ENCODE measurements at places on chromosomes 16 and 17.

- no peak for DNase-seq
These were observed 215.9 kb downstream of the SOX9 start for GRCh38 chr17:72336804-72337070.

DNA sequence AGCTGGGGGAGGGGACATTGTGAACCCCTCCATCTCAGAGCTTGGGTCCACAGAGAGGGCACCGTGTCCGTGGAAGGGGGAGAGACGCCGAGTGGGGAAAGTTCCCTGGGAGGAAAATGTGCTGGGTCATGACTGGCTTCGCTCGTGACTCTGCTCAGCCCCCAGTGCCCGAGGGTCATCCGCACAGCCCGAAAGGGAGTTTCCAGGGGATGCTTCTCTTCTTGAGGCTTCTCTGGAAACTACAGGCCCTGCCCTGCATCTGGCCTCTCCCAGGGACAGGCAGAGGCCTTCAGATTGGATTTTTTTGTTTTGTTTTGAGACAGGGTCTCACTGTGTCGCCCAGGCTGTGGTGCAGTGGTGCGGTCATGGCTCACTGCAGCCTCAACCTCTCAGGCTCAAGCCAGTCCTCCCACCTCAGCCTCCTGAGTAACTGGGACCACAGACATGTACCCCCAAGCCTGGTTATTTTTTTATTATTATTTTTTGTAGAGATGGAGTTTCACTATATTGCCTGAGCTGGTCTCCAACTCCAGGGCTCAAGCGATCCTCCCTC is 9.8 kb upstream of the GSE1 start:
- DNase-seq, result no peak

GRCh38 chr16:85327731-85328675 is 215.7 kb upstream of the CIBAR2 start:
- peak; percentile 94 for DNase-seq

GRCh38 chr17:13462146-13462545 is 139.6 kb downstream of the HS3ST3A1 start:
- no peak for DNase-seq

DNA sequence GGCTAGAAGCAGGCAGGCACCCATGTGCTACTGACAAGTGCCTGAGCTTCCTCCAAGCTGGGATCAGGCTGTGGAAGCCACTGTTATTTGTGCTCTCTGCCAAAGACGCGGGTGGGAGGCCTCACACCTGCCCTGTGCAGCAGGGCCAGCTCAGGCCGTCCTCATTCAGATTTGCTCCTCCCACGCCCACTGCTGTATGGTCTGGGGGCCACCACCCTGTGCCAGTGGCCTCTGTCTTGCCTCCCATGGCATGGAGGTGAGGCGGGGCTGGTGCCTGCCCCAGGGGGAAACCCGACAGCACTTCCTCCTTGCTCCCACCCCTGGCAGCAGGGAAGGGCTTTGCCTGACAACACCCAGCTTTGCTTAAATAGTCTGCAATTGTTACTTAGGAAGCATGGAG is 356.5 kb upstream of the CDH8 start:
- no peak for DNase-seq

- no peak for DNase-seq
These were observed 105.5 kb downstream of the MYO1D start for GRCh38 chr17:32771396-32771795.

DNA sequence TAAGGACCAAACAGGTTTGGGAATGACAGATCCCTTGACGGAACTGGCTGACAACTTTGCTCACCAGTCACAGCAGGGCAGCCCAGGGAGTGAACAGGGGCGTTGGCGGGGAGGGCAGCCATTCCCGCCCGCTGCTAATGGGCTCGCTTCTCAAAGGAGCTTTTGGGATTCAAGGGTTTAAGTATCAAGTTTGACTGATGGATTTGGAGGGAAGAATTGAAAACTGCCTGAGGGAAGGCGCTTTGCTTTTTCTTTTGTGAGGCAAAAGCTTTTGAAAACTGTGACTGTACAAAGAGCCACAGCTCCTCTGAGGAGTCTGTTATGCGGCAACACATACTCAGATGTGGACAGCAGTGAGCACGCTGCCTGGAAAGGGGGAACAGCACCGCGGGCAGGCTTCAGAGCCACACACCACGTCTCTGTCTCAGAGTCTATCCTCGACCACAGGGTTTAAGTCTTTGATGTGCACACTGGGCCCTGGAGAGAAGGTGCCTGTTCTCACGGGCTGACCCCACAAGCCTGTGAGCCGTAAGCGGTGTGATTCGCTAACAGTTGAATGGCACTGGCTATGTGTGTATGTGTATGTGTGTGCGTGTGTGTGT is 79.9 kb upstream of the HSBP1 start:
- DNase-seq, result peak; percentile 3

- DNase-seq, result no peak
These were observed 33.3 kb downstream of the OTOA start for GRCh38 chr16:21697032-21697431.

- no peak for DNase-seq
These were observed 42.2 kb downstream of the RPH3AL start for GRCh38 chr17:310111-311010.

DNA sequence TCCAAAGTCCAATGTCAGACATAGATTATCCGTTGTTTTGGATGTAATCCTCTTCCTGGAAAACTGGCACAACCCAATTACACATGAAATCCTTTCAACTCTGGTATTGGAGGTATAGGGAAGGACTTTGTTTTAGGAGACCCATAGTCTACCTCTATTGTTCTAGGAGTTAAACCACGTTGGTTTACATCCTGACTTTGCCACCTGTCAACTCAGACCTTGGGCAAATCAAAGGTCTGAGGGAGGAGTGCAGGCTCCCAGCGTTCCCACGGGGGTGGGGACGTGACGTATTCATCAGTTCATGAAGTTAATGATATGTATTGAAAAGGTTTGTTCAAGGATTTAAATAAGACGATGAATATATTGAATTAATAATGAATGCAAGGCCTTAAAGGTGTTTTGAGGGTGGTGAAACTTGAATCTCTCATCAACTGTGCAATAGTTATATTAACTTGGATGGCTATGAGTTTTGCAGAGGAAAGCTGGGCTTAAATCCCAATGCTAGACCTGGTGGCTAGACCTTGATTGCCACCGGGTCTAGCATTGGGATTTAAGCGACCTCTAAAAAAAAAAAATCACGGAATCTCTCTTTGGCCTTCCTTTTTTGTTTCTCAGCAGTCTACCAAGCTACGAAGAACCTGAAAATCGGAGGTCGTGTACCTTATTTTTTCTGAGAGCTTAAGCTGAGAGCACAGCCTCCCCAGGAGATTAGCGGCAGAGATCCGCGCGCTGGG is 744 bp upstream of the NF1 start:
- DNase-seq, result no peak

GRCh38 chr17:3678821-3679530 is 10.4 kb downstream of the EMC6 start:
- DNase-seq, result no peak

DNA sequence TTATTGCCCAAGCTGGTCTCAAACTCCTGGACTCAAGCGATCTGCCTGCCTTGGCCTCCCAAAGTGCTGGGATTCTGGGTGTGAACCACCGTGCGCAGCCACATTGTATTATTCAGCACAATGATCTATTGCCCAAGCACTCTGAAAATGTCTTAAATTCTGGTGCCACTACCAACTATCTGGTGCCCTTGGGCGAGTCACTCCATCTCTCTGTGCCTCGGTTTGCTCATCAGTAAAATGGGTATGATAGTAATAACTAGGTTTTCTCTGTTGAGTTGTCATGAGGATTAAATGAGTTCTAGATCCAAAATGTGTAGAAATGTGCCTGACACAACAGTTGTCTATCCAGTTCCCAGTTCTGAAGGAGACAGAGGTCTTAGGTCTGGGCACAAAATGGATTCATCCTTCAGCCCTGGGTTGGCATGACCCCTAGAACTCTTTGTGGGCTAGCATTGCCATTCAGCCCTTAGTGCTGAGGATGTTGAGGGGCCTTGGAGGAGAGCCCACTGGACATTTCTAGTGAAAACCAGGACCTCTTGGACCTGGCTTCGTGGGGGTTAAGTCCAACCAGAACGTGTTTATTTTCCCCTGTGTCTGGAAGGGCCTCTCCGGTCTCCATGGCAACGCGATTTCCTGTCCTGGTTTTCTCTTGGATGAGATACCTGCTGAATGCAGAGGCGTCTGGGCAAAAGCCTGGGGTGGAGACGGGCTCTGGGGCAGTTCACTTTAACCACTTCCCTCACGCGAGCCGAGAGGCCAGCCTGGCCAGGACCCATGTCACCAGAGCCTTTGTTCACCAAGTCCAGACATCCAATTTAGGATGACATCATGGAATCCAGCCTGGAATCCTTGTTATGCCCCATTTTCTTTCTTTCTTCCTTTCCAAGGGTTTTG is 43.7 kb upstream of the TNRC6A start:
- DNase-seq, result peak; percentile 8

DNA sequence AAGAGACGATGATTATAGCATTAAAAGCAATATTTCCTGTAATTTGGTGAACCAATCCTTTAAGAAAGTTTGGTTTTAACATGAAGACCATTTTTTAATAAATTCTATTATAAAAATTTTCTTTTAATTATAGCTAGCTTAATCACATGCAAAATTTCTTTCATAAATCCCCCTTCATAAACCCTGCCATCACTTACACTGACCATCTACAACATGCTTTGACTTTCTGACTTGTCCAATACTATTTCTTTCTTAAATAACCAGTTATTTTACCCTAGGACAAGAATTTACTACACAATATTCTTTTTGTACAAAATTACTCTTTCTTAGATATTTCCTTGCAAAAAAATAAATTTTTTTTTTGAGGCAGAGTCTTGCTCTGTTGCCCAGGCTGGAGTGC is 1334.8 kb downstream of the CDH11 start:
- peak; percentile 3 for DNase-seq

DNA sequence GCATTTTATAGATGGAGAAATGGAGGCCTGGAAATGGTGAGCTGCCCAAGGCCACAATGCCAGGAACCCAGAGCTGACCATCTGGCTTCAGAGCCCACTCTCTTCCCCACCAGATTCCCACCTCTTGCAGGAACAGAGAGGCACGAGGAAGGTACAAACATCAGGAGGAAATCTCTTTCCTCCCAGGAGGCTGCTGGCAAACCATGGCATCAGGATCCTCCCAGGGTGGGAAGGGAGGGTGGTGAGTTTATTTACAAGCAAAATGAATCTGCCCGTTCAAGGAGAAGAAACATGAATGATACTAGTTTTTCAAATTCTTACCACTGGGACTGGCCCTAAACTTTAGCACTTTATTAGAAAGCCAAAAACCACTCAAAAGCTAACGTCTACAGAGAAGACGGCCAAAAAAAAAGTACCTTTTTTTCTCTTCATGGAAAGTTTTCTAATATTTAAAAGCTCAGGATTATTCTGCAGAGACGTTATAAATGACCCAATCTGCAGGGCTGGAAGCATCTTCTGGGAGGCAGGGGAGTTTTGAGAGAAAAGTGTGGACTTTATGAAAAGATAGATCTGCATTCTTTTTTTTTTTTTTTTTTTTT is 79.1 kb downstream of the NXN start:
- DNase-seq, result no peak

DNA sequence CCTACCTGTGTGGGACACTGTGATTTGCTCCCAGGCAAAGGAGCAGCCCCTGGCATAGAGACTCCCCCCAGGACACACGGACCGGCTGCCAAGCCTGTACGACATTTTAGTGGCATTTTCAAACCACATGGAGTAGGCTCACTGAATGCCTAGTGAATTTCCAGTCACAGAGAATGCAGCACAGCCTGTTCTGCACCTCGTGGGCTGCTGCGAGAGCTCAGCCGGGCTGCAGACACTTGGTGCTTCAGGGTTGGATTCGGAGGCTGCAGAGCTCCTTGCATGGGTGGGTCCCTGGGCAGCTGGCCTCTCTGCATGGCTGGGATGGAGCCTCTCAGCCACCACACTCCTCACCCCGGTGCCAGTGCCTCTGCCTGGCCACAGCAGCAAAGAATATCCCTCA is 51.2 kb upstream of the HNF1B start:
- DNase-seq, result no peak

All from KBM-7 (cell line).